ENCODE measurements at places on chromosomes 6 and 20.

DNA sequence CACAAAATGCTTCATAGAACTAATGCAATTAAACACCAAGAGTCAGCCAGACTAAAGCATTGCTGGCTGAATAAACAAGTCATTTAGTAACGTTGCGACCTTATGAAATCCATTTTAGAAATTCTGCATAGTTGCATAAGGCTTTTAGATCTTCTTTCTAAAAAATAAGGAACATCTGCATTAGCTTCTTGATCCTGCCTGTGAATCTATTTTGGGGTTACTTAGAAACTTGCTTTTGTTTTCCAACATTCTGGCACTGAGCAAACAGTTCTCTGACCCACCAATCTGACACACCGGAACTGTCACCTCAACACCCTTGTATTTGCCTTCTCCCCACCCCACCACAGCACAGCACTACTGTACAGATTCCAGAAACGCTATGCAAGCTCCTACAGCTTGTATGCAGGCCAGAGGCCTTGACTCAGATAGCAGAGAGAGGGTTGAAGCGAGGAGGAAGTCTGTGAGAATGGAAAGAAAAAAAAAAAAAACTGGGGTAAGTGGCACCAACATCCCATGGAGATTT lies 55.0 kb downstream of the KIF13A start:
- peak; percentile 84 for DNase-seq

DNA sequence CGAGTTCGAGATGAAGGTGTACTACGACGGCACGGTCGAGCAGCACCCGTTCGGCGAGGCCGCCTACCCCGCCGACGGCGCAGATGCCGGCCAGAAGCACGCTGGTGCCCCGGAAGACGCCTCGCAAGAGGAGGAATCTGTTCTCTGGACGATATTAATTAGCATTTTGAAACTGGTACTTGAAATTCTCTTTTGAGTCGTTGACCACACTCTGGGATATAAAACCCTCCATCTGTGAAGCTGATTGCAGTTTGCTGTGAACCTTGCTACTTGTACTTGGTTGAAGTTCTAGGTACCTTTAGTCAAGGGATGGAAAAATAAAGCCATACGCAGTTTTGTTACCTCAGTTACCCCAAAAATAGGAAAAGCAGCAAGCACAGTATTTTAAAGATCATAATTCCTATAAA lies 917 bp downstream of the C6orf120 start:
- no peak for DNase-seq

GRCh38 chr6:6366803-6367202 lies 46.3 kb upstream of the F13A1 start:
- DNase-seq: no peak

- DNase-seq: no peak
Measured at GRCh38 chr6:128806261-128806660, 76.7 kb upstream of the LAMA2 start.

- DNase-seq: no peak
Measured at GRCh38 chr20:4043796-4044195, 28.4 kb upstream of the RNF24 start.

- no peak for DNase-seq
Measured at GRCh38 chr20:37919389-37920040, 16.6 kb downstream of the VSTM2L start.

- DNase-seq: peak; percentile 55
Measured at GRCh38 chr6:13710552-13711323, 897 bp downstream of the RANBP9 start.

DNA sequence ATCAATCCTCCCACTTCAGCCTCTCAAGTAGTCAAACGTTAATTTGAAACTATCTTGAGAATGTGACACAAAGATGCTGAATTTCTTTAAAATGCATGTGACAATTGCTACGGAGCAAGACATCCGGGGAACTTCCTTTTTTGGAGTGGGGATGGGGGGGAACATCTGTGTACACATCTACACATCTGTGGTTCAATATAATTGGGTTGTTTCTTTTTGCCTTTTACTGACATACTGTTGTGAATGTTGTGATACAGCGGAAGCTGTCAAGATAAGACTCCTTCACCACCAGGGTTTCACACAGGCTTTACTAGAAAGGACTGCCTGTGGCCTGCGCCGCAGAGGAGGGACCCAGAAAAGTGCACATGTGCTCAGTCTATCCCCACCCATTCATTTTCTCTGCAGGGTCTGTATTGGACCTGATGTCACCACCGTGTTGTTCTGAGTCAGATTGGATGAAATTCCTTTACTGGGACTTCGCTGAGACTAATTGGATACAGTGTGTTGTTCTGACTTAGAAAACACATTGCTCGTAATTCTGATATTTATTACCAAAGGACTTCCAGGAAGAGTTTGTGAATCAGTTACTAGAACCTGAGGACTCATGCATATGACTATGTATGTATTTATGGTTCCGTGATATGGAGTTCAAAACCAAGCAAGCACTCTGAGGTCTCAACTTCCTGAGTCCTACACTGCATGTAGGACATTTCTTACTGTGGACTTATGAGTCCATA lies 98.7 kb upstream of the SGK1 start:
- no peak for DNase-seq

Measured in heart left ventricle (tissue), 16 donors.